ENCODE measurements at places on chromosomes 7 and 10.

GRCh38 chr7:47482013-47482875 lies 99.7 kb downstream of the TNS3 start:
- no peak for DNase-seq

GRCh38 chr10:132399117-132400035 lies 2.4 kb downstream of the PWWP2B start:
- DNase-seq, result no peak

DNA sequence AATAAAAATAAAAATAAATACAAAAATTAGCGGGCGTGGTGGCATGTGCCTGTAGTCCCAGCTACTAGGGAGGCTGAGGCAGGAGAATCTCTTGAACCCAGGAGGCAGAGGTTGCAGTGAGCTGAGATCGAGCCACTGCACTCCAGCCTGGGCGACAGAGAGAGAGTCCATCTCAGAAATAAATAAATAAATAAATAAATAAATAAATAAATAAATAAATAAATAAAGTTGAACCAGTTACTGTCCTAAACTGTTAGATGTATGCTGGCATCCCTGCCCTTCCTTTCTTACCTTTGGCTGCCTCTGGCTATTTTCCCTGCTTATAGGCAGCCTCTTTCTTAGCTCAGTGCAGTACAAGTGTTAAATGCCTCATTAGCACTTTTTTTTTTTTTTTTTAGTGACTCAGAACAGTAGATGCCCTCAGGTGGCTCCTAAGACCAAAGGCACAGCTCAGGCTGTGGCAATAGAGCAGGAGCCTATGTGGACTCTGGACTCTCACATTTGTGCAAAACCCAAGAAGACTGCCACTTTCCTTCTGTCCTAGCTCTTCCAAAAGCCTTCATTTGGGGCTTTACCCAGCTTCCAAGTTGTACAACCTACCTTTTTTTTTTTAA lies 30.6 kb upstream of the CABCOCO1 start:
- DNase-seq, result no peak

GRCh38 chr10:24127516-24127915 lies 81.4 kb upstream of the KIAA1217 start:
- no peak for DNase-seq

DNA sequence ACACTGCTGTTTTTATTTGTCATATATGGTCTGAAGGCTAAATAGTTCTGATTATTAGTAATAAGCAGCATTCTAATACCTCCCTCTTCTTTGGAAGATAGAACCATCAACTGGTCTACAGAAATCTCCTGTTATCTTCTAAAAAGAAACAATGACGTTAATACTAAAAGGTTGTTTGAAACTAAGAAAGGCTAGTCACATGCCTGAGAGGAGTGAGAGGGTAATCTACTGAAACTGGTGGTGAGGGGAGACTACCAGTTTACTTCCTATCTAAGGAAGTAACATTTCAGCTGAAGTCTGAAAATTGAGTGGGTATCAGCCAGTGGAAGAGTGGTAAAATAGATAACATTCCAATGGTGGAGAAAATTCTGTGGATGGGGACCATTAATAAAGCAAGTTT lies 48.4 kb downstream of the FGFBP3 start:
- no peak for DNase-seq

DNA sequence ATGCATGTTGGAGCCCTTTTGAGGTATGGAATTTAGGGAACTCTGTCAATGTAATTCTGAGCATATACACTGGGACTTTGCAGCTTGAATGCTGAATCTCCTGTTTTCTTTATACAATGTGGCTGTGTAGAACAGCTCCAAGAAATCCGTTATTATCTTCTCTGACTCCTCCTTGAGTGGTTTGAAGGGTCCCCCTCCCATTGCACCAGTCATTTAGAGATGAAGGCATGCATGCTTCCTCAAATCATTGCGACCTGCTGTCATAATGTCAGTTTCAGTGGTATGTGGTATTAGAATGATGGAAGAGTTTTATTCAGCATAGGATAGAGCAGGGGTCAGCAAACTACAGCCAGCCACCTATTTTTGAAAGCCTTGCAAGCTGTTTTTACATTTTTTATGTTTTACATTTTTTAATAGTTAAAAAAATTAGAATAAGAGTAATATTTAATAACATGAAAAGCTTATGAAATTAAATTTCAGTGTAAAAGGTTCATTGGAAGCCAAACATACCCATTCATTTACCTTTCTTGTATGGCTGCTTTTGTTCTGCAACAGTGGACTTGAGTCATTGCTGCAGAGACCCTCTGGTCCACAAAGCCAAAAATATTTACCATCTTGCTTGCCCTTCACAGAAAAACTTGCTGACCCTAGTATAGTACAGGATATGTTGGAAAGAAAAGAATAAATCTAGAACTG lies 8.1 kb downstream of the STK17A start:
- no peak for DNase-seq

DNA sequence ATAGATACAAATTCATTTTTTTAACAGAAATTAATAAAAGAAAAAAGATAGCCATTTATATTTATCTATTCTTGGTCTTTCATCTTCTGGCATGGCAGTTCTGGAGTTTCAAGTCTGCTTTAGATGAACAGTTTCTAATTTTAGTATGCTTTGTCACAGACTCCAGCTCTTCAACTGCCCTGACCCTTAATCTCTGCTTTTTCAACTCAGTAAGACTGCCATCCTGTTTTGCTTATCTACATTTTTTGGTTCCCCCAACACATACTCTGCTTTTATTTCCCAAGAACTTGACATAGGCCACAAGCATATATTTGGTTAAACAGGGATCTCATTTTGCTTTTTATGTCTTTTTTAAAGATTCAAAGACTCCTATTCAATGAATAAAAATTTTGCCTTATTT lies 309.3 kb upstream of the KCND2 start:
- no peak for DNase-seq

DNA sequence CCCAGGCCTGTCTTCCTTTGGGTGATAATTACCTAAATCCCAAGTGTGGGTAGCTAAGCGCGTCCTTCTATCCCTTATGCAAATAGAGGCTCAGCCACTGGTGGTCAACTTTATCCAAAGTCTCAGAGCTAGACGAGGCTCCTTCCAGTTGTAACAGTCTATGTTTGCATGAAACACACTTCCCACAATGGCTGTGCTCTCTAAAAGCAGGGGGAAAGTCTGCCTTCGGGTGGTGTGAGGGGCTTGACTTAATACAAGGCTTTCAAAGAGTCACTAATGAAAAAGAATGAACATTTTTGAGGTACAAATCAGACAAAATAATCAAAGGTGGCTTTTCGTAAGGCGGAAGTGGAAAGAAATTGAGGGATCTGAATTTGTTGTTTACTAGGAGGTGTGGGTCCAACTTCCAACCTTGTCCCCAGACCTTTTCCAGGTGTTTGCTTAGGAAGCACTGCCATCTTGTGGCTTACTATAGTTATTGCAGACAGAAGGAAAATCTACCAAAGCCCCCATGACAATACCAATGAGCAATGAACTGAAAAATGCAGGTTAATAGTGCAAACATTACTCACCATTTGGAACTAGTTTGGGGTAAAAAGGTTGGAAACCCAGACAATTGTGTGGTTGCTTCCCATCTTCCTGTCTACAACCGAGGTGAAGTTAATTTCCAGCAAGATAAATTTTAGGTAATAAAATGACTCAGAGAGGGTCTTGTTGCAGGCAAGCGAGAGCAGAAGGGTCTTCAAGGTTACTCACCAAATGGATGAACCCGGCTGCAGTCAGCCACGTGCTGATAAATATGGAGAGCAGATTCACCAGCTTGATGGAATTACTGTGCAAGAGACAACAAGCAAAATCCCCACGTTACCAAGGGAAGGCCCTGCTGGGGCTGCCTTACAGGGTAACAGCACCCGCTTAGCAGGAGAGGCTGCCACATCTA lies 525.7 kb downstream of the KCNMA1 start:
- no peak for DNase-seq

DNA sequence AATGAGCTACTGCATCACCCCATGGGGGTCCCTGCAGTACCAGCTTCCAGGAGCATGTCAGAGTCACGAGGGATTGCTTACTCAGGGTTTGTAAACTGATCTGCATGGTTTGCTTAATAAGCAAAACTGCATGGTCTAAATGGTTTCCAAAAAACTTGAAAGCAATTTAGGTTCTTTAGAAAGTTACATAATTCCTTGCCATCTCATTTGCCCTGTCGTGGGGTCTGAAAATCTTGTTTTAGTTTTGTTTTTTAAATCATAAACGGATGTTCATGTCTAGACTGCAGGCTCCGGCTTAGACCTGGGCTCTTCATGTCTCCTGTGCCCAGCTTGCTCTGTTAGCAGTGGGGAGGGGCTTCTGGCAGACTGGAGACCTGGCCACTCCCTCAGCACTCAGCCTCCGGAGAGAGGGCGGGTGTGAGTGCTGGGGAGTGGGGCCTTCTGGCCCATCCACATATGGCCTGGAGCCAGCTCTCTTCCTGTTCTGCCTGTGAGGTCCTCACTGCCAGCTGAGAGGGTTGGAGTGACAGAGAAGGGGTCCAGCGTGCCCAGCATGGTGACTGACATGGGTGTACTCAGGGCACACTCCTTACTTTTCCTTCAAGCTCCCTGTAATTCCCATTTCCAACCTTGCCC lies 17.5 kb downstream of the PRF1 start:
- no peak for DNase-seq

- DNase-seq, result no peak
Observed at GRCh38 chr7:123096434-123096833, 100.9 kb upstream of the TAS2R16 start.

DNA sequence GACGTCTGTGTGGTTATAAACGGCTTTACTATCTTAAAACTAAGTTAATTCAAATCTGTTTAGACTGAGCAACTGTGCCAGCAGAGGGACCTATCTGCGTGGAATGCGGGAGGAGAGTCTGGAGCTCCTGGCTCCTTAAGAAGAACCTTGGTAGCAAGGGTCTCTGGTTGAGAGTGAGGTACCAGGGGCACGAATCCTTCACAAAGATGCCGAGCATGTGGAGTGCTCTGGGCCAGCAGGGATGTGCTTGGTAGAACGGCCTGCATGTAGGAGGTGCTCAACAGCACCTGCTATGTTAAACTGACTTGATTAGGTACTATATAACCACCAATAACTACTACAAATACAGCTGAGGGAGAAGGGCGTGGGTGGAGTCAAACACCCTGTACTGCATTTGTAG lies 102.6 kb downstream of the VIPR2 start:
- DNase-seq, result no peak

GRCh38 chr10:6136215-6137201 lies 47.7 kb downstream of the RBM17 start:
- no peak for DNase-seq

- no peak for DNase-seq
Observed at GRCh38 chr7:64868499-64868898, 34.6 kb upstream of the ZNF273 start.

GRCh38 chr7:100141555-100141949 lies 7.2 kb upstream of the LAMTOR4 start:
- DNase-seq, result no peak

- DNase-seq, result no peak
Observed at GRCh38 chr7:30321882-30322192, 37.4 kb downstream of the ZNRF2 start.

DNA sequence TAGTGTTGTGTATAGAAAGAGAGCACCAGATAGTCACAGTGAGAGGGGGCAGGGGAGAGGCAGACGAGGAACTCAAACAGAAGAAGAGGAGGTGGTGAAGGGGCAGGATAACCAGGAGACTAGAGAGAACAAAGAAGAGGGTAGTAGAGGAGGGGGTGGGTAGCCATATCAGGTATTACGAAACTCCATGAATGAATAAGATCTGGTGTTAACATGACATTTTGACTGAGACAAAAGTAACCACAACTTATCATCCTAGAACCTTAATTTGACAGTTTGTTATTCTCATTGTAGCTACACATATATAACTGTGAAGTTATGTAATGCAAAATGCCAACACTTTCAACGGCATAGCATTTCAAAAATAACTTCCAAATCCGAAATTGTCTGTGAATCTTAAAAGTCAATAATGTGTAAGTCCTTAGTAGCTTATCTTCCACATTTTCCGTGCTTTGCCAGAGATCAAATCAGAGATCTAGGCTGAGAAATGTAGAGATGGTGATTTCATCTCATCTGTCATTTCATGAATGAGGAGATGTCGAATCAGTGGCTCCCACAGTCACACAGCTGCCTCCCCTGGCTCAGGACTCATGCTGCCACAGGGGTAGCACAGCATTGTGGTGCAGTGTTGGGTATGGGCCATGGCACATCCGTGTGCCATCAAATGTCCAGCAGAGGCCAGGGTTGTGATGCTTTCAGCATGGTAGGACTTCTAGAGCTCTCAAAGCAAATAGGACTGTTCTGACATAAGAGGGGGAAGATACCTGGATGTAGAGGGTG lies 202.1 kb downstream of the HECW1 start:
- DNase-seq, result no peak

- DNase-seq, result no peak
Observed at GRCh38 chr10:113007821-113008220, 57.8 kb downstream of the TCF7L2 start.

GRCh38 chr10:79319115-79319771 lies 28.0 kb upstream of the PPIF start:
- no peak for DNase-seq

DNA sequence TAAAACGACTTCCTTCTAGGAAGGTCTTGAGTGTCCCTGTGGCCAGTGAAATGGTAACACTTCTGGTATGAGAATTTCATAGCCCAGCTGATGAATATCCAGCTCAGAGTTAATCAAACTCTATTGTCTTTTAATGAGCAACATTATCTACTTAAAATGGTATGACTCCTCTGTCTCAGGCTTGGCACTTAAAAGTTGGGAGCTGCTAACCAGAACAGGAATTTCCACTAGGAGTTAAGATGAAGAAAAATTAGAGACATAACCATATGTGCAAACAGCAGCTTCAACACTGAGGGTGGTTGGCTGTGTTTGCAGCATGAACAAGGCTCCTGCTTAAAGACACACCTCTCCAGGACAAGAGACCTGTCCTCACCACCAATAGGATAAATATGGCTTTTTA lies 46.8 kb downstream of the CH25H start:
- DNase-seq, result no peak

DNA sequence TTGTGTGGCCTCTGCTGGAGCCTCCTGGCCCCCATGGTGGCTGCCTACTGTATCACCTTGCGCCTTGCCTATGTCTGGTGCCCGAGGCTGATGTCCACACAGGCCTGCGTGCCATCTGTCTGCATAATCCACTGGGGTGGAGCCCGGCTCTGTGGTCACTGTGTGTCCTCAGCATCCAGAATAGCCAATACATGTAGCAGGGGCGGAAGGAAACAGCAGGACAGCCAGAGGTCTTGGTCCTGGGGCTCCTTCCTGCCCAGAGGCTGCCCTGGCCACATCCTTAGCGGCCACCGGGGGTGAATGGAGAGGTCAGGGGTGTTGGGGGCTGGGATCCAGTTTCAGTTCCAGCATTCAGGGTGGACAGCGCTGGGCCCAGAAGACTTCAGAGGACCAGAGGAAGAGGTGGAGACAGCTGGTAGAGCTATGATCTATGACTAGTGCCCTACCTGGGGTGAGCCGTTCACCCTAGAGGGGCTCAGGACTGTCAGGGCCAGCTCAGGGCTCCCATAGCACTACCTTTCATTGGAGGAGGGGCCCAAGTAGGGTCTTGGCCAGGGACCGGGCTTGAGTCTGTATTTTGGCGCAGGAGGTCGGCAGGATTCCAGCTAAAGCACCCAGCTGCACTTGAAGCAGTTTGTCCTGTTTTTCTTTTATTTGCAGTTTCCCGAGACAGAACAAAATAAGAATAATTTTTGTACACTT lies 15.9 kb downstream of the YKT6 start:
- DNase-seq, result no peak
